ENCODE measurements at places on chromosomes 13 and 19.
A peak's percentile ranks its signal among the peaks of the same experiment; 100 is the strongest.

DNA sequence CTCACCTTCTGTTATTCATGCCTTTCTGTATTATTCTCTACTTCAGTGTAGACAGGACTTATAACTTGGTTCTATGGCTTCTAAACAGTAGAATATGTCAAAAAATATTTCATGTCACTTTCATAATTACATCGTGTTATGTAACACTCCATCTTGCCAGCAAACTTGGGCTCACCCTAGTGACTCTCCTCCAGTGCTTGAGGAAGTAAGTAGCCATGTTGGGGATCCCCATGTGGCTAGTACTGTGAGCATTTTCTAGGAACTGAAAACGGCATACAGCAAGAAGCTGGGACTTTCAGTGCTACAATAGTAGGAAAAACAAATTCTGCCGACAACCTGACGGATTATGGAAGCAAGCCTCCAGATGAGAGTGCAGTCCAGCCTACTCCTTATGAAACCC lies 495.6 kb downstream of the SLITRK6 start:
- DNase-seq: no peak

DNA sequence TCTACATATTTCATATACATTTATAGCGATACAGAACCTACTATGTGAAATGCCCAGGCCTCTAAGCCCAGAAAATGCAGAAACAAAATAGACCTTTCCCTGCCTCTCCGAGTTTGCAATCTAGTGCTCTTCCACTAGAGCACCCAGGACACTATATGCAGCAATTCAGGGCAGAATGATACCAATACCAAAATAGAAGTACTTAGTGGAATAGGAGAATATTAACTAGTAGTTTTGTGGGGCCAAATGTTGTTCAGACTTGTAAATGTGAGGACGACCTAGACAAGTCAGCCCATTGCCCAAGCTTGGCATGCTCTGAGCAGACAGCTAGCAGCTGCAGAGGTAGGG lies 35.8 kb upstream of the FLT1 start:
- no peak for DNase-seq

DNA sequence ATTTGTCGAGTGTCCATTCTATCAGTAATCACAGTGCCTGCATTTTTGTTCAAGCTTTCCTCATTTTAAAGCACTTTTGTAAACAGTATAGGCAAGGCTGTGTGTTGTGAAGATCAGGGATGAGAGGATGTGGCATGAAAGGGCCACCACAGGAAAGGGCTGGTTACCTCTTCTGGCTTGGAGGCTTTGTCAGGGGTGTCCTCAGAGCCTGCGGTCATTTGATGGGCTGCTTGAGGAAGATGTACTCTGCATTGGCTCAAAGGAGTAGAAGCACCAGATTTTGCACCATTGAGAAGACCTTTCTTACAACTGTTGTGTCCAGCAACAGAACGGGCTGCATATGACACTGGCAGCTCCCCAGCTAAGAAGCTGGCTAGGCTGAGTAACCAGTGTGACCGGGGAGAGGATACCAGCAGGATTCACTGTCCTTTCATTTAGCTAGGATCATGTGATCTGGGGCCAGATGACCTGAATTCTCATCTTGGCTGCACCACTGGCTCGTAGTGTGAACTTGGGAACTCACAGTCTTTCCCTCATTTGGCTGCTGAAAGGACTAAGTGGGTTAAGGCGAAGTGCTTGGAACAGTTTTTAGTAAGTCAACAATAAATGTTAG lies 380.2 kb downstream of the FGF9 start:
- DNase-seq: no peak

GRCh38 chr13:111976474-111977178 lies 90.3 kb upstream of the SOX1 start:
- no peak for DNase-seq

- no peak for DNase-seq
Measured at GRCh38 chr19:29413435-29413834, 112.4 kb upstream of the VSTM2B start.

DNA sequence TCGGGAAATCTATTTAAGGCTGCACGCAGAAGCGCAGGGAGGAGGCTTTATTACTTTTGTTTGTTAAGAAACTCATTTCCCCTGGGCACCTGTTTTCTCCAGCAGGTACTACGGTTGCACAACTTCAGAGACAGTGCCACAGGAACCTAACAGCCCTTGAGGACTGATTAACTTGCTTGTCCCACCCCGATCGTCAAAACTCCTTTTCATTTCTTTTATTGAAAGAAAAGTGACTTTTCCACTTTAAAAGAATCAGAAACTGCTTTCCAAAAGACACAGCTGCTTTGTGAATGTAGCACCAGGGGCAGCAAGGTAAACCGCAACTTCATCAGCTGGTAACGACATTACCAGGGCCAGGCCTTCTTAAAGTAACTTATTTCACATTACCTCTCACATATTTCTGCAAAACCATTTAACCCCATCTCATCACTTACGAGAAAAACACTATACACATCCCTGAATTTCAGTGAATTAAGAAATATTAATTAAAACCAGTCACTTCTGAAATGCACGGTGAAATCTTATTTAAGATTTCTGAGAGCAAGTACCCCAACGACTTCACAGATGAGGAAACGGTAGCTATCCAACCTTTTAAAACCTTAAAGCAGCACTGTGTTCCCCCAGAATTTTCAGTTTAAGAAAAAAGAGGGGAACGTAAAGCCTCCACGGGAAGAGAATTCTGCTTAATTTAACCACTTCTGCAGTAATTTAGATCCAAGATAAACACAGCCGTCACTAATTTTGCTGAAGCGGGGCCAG lies 1.4 kb downstream of the ANKRD10 start:
- DNase-seq: peak; percentile 20

DNA sequence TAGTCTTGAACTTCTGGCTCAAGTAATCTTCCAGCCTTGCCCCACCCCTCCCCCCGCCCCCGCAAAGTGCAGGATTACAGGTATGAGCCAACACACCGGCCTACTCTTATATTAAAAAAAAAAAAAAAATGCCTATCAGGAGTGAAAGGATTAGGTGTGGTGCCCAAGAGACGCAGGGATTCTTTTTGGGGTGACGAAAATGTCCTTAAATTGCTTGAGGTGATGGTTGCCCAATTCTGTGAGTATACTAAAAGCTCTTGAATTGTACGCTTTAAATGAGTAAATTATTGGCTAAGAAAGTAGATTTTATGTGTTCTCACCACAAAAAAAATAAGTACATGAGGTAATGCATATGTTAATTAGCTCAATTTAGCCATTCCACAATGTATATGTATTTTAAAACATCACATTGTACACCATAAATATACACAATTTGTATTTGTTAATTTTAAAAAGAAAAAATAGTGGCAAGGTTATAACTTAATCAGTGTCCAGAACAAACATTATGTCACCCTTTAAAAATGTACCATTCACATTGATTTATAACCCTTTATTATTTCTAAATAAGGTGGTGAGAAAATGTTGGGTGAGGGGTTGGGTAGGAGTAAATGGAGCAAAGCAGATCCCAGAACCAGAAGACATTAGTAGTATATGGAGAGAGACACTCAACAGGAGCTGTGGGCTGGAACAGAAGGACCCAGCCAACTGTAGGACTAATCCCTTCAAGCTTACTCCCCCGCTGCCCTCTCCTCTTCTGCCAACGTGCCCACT lies 3.9 kb downstream of the IGSF23 start:
- peak; percentile 12 for DNase-seq

GRCh38 chr19:47321630-47322029 lies 10.3 kb upstream of the C5AR2 start:
- no peak for DNase-seq

- DNase-seq: peak; percentile 96
Measured at GRCh38 chr13:109146912-109147647, 517.7 kb downstream of the MYO16 start.

DNA sequence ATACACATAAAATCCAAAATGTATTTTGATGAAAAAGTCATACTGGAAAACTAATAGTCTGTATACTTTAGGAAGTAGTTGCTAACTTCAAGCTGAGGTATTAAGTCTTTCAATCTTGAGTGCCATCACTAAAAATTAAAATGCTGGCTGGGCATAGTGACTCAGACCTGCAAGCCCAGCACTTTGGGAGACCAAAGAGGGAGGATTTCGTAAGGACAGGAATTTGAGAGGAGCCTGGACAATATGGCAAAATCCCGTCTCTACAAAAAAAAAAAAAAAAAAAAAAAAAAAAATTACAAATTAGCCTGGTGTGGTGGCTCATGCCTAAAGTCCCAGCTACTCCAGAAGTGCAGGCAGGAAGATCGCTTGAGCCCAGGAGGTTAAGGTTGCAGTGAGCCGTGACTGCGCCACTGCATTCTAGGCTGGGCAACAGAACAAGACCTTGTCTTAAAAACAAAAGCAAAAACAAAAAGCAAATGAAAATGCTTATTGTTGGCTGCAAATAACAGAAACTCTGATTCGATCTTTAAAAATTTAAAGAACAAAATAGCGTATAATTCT lies 1994.2 kb upstream of the PCDH20 start:
- DNase-seq: no peak
